CMK (cell line): ENCODE measurements at places on chromosomes 6 and 20.

DNA sequence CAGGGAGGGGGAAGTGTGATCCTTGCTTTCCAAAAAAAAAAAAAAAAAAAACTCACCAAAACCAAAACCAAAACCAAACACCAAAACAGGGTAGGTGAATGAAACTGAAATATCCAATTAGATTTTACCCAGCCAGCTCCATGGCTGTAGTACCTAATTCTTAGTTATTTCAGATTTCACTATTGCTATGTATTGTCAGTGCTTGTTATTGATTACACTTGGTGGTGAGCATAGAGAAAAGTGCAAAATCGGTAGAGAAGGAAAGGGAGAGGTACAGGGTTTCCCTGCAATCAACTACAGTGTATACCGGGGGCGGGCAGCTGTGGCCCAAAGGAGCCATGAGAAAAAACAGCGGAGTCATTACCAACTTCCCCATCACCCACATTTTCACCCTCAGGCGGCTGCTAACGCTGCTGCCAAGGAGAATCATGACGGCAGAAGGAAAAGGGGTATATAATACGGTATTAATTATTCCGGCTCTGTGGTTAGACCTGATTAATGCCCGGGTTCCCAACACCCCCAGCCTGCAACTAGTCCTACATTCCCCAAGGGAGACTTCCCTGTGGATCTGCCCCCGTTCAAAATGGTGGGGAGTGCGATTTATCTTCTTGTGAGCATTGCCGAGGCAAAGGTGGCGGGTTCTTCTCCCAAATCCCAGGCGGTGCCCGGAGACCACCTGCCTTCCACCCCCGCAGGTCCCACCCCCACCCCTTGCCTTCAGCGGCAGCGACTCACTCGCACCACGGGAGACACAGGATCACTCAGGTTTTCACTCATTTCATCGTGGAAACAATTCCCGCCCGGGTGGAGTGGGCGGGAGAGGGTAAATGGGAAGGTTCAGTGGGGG, at the start of gene C6orf62:
TSS of gene C6orf62 (minus strand) at position 30 of the 847 bp plus-strand sequence. CDS start 486 bp downstream, outside the sequence.
- DNase-seq: no peak

GRCh38 chr6:41716516-41717391, 18.7 kb downstream of the TFEB start:
- no peak for DNase-seq

DNA sequence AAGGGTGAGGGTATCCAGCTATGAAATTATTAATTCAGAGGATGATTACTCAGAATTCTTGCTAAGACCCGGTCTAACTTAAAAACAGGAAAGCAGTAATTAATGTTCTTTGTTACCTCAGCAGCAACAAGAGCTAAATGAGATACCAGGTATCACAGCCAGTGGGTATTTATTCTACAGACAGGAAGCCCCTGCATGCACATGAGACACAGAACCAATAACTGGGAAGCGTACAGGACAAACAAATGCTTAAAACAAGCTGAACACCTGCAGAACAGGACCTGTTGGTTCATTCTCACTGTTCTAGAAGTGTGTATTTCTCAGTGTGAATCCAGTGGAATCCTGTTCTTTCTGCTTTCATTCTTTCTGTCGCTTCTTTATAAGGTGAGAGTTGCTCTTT, 30.9 kb downstream of the SCML4 start:
- no peak for DNase-seq

GRCh38 chr6:89509777-89510281, 76.9 kb downstream of the ANKRD6 start:
- DNase-seq: no peak

DNA sequence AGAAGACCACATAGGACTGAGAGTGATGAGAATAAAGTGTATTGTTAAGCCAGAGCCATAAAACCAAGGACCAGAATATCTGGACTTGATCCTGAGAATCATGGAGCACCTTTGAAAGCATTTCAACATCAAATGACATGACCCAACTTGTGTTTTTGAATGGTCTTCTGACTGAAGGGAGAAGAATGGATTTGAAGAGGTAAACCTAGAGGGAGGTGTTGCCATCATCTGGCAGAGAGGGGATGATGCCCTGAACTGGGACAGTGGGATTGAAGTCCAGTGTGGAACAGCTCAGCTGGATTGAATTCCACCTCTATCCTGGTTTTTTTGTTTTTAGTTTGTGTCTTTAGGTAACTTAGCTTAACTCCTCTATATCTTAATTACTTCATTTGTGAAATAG, 570.0 kb downstream of the TBC1D32 start:
- no peak for DNase-seq

DNA sequence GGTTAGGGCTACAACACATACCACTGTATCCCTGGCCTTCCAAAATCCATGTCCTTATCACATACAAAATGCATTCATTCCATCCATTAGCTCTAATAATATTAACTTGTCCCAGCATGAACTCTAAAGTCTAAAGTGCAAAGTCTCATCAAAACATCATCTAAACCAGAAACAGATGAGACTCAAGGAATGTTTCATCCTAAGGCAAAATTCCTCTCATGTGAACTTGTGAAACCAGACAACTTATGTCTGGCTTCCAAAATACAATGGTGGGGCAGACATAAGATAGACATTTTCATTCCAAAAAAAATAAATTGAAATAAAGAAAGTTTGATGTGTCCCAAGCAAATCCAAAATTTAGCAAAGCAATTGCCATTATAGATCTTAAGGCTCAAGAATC, 257.4 kb downstream of the HTR1B start:
- DNase-seq: no peak

GRCh38 chr6:77415706-77416105, 47.6 kb downstream of the HTR1B start:
- no peak for DNase-seq

- no peak for DNase-seq
Measured at GRCh38 chr6:143647191-143647590, 30.6 kb upstream of the PHACTR2 start.

- no peak for DNase-seq
Measured at GRCh38 chr6:27312950-27313271, 838 bp upstream of the POM121L2 start.
